ENCODE measurements at places on chromosomes 2 and 18.

DNA sequence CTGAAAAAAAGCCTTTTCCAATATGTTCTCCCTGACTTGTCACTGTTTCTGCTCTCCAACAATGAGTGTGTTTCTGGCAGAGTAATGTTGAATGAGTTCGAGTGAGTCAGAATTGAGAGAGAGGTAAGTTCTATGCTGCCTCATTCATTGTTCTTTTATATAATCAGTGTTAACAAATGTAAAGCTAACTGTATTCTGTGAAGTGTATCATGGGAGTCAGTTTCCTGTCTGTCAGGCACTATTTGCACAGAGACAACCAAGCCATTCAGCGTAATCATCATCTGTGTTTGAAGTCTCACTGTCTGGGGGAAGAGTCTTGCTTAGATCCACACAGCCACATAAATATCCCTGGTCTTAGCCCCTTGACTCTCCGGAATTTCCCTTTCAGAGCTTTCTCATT is 22.0 kb upstream of the UPP2 start:
- no peak for DNase-seq

DNA sequence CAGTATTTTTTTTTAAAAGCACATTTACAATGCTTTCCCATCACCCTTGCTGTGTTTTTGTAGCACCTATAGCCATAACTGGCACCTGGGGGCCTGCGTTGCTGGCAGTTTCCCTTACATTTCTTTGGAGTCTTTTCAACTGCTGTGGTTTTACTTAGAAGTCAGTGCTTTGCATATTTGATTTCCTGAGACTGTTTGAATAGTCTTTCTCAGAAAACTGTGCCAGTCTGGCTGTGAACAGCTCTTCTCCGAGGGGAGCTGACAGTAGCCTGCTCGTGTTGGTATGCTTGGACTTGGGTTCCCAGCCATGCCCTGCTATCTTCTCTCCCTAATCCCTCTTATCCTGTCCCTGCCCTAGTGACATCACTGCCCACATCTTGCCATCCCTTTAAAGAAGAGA is 81.5 kb downstream of the DPP4 start:
- no peak for DNase-seq

- DNase-seq = no peak
Observed at GRCh38 chr2:178723786-178724346, 83.4 kb downstream of the TTN start.

DNA sequence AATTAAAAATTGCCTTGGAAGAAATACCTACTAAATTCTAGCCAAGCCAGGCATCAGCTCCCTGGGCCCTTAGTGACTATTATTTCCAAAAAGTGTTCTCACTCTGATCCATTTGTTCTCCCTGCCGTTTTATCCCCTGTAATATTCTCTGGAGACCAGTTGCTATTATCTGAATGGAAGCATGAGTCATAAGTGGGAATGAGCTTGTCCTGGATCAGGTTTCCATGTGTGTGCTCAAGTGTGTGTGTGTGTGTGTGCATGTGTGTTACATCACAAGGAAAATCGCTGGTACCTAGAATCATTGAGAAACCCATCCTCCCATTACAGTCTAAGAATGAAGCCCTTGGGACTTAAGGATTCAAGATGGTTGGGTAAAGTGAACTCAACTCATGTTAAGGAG is 130.3 kb upstream of the CXCR4 start:
- DNase-seq = no peak

- DNase-seq = no peak
Observed at GRCh38 chr2:12163866-12164265, 417.4 kb downstream of the LPIN1 start.

- peak; percentile 67 for DNase-seq
Observed at GRCh38 chr2:25673300-25674076, at the start of gene DTNB. TSS of gene DTNB (minus strand) at chr2:25673577. CDS start at chr2:25652660, 20,917 bp downstream.

Measured in activated naive CD4-positive, alpha-beta T cell (primary cell).